Gastroesophageal sphincter (tissue), 4 donors: ENCODE measurements at places on chromosomes 2 and 18. TPM values are rescaled to one million over a fixed set of nuclear protein-coding genes. Genes with fewer than 3 reads are reported as not detected.

- ATAC-seq = no peak
Observed at GRCh38 chr2:215394102-215394805, 41.6 kb downstream of the FN1 start.

GRCh38 chr2:156430236-156430979 lies 5.8 kb upstream of the GPD2 start:
- ATAC-seq = no peak

DNA sequence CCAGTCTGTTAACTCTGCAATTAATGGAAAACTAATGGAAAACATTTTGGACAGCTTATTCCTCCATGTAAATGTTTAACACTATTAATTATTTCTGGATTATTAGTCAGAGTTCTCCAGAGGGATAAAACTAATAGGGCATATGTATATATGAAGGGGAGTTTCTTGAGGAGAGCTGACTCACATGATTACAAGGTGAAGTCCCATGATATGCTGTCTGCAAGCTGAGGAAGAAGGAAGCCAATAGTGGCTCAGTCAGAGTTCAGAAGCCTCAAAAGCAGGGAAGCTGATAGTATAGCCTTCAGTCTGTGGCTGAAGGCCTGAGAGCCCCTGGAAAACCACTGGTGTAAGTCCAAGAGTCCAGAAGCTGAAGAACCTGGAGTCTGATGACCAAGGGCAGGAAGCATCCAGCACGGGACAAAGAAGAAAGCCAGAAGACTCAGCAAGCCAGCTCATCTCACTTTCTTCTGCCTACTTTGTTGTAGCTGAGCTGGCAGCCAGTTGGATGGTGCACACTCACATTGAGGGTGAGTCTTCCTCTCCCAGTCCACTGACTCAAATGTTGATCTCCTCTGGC lies 136.0 kb downstream of the PTH2R start:
- no peak for ATAC-seq

The HRH4 gene
- total RNA-seq = 0.16 TPM

The NETO1 gene
- 0.23 TPM for total RNA-seq
